ENCODE measurements at places on chromosomes 6 and 20. TPM values are rescaled to one million over a fixed set of nuclear protein-coding genes. Genes with fewer than 3 reads are reported as not detected.

ABRACL gene
- total RNA-seq: 38.6 TPM

TSPO2 gene
- 0.51 TPM for total RNA-seq

FABP7 gene
- not detected for total RNA-seq

BCAS1 gene
- 0.13 TPM for total RNA-seq

THBS2 gene
- 35.0 TPM for total RNA-seq

ADA gene
- 18.9 TPM for total RNA-seq

Data from mesangial cell (primary cell).